ENCODE measurements at places on chromosomes 3 and 15.

GRCh38 chr15:78140292-78140691 is 8.9 kb upstream of the IDH3A start:
- DNase-seq: no peak

- DNase-seq: no peak
Measured at GRCh38 chr3:149234671-149235245, 13.1 kb upstream of the CP start.

- DNase-seq: no peak
Measured at GRCh38 chr3:64837126-64837738, 149.4 kb upstream of the ADAMTS9 start.

DNA sequence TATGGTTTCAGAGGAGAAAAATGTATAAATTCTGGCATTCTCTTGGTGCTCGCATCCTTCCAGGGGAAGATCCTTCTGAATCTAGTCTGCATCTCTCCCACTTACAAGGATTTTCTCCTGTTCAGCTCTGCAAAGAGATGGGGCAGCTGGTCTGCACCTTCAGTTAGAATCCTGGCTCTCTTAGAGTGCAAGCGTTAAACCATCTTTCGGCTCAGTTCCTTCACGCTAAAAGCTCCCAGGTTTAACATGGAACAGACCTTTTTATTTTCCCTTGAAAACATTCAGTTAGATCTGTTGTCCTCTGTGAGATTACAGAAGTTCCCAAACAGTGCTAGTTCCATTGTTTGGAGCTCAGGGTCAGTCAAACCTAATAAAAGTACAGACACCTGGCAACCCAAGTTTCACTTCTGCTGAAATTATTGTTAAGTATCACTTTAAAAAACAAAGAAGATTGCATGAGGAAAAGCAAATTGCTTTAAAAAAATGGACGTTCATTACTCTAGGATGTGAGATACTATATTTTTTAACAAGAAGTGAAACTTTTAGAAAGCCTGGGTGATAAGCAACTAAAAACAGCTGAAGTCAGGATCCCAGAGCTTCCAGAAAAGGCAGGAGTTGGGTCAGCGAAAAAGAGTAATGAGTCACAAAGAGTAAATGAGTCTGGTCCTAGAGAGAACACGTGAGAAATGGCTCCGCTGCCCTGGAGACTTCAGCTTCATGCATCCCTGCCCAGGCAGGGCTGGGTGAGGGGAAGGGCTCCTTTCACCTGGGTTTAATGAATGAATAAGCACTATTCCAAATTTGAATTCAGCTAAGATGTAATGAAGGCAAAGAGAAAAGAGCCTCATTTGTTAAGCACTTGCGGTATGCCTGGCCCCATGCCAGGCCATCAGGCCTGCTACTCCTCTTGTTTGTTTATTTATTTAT is 63.3 kb downstream of the ABTB1 start:
- no peak for DNase-seq

DNA sequence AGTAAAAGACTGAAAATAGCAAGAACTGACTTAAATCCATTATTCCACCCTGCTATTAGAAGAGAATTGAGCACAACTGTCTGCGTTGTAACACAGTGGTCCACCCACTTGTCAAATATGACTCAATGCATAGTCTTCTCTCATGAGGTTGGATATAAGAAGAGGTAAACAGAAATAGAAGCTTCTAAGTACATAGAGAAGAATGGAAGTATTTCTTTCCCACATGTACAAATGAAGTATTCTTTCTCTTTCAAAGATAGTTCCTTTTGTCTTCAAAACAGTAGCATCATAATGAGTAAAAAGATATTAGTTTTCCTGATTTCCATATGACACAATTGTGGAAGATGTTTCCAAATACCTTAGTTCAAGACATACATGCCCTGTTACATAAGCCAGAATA is 348.6 kb upstream of the CCDC54 start:
- DNase-seq: no peak
